ENCODE measurements at places on chromosomes 2 and 18. TPM values are rescaled to one million over a fixed set of nuclear protein-coding genes. Genes with fewer than 3 reads are reported as not detected.
A peak's percentile ranks its signal among the peaks of the same experiment; 100 is the strongest.

- H3K27me3 ChIP-seq = no peaks in the 10 kb centered on the region
- no peaks in the 10 kb centered on the region for H3K36me3 ChIP-seq
- no peak overlapping the region for H3K4me3 ChIP-seq
- no peak for DNase-seq
- no peak overlapping the region for H3K27ac ChIP-seq
Measured at GRCh38 chr2:130369965-130370341, 14.1 kb downstream of the PTPN18 start.

Gene KCNE4
- total RNA-seq = 54.6 TPM

GRCh38 chr2:146847846-146848245 is 997.0 kb upstream of the ACVR2A start:
- H3K4me1 ChIP-seq = no peaks in the 10 kb centered on the region
- no peak overlapping the region for H3K4me3 ChIP-seq
- no peak for DNase-seq
- H3K36me3 ChIP-seq = no peaks in the 10 kb centered on the region

GRCh38 chr2:152602750-152603149 is 114.5 kb downstream of the PRPF40A start:
- H3K27ac ChIP-seq = no peak overlapping the region
- no peak for DNase-seq
- H3K27me3 ChIP-seq = no peaks in the 10 kb centered on the region
- H3K4me1 ChIP-seq = no peaks in the 10 kb centered on the region
- no peaks in the 10 kb centered on the region for H3K36me3 ChIP-seq

Gene MREG
- 10.1 TPM for total RNA-seq

DNA sequence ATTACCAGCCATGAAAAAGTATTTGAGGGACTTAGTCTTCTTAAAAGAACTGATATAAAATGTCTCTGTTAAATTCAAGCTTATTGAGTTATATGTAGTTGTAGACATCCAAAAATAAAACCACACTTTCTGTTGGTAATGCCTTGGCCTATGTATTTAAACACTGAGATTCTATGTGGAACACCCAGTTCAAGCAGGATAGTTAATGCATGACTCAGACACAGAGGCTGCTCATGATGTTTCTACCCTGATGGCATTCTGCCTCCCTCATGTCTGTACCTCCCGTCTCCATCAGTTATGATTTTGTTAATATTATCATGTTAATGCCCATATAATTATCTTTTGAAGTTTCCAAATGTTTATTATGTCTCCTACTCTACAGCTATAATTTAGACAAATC is 164.5 kb downstream of the XIRP2 start:
- no peaks in the 10 kb centered on the region for H3K36me3 ChIP-seq
- no peak overlapping the region for H3K27ac ChIP-seq
- no peaks in the 10 kb centered on the region for H3K4me1 ChIP-seq
- no peak overlapping the region for H3K4me3 ChIP-seq
- peak; percentile 20 for DNase-seq

Gene LRATD1
- 35.1 TPM for total RNA-seq

- no peaks in the 10 kb centered on the region for H3K36me3 ChIP-seq
- no peak overlapping the region for H3K4me3 ChIP-seq
- H3K4me1 ChIP-seq = peaks cover 24% of the 10 kb centered on the region
- H3K27ac ChIP-seq = peak overlapping the region; percentile 32
Measured at GRCh38 chr18:47911877-47912276, 18.6 kb downstream of the SMAD2 start.

DNA sequence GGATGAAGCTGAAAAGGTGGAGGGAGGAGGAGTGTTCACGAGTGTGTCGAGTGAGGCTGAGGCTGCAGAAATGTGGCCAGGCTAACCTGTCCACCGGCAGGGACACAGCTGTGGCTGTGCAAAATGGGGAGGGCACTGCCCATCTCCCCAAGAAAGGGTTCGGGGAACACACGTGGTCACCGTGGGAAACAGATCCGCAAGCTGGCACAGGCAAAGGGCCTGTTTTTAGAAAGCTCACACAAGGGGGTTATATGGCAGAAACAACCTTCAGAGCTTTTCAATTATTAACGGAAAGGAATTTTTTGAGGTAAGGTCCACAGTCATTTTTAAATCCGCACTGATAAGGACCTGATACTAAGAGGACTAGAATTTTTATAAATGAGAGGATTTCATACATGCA is 35.7 kb downstream of the SH3YL1 start:
- H3K27ac ChIP-seq = no peak overlapping the region
- H3K4me1 ChIP-seq = no peaks in the 10 kb centered on the region
- no peaks in the 10 kb centered on the region for H3K27me3 ChIP-seq
- no peak overlapping the region for H3K4me3 ChIP-seq

Gene PTH2R
- not detected for total RNA-seq

DNA sequence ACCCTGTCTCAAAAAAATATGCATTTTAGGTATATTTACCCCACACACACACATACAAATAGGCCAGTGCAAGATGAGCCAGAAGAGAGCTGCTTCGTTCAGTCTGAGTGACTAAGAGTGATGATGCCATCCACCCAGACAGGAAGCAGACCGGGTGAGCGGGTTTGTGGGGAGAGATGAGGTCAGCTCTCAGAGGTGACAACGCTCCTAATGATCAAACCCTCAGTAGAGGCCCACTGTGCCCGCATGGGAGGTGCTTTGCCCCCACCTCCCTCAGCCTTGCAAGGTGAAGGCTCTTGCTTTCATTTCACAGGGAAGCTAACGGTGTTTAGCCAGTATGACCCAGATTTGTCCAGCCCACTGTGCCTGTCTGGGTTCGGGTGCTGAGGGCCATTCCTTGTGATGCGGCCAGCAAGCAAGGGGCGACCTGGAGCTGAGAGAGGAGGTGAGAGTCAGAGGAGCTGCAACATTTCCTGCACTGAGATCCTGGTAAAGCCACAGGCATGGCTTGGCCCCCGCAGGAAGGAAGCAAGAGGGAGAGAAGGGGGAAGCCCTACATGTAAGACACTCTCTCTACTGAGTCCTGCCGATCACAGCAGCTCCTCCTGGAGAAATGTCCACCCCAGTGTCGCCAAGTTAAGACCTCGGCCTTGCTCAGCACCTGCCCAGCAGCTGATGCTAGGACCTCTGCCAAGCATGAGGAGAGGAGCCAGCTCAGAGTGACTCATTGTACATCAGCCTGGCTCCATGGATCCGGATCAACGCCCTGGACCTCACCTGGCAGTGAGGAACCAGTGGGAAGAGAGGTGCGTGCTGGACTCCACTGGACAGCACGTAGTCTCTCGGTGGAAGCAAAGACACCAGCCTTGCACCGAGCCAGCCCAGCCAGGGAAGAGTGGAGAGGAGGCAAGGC is 37.0 kb downstream of the NIFK start:
- H3K27ac ChIP-seq = no peak overlapping the region
- H3K4me1 ChIP-seq = no peaks in the 10 kb centered on the region
- peak; percentile 47 for DNase-seq
- no peak overlapping the region for H3K4me3 ChIP-seq
- no peaks in the 10 kb centered on the region for H3K27me3 ChIP-seq

DNA sequence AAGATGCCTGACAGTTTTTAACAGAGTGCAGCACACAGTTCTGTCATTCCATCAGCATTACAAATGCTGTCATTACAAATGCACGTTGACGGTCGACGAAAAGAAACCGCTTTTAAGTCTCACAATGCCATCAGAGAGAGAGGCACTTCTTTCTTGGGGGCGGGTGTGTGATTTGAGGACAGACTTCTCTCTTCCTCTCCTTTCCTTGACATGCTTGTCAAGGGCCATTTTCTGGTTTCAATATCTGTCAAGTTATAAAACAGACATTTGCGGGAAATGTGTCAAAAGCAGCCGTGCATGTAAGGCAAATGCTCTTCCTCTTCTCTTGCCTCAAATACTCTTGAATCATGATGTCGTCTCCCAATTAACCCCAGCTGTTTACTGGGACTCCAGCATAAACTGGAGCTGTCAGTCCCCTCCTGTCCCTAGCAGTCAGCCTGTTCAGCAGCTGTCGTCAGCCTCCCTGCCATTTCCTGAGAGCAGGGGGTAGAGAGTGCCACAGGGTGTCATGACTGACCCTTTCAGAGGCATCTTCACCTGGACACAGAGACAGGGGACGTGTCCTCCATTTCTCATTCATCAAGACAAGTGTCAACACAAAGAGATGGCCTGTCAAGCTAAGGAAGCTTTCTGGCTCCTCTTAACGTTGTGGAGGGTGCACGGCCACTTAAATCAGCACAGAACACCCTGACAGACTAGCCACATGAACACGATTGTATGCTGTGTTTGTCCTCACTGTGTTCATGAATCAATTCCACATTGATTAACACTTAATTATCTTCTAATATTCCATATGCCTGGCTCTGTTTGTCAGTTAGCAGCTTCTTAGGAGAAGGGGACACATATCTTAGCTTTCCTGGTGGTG is 305.4 kb upstream of the RAB6C start:
- no peak overlapping the region for H3K4me3 ChIP-seq
- no peak for DNase-seq
- no peaks in the 10 kb centered on the region for H3K36me3 ChIP-seq
- H3K27me3 ChIP-seq = no peaks in the 10 kb centered on the region
- no peaks in the 10 kb centered on the region for H3K4me1 ChIP-seq
- H3K27ac ChIP-seq = no peak overlapping the region

Gene SNED1
- total RNA-seq = 3.5 TPM

Gene LRRTM4
- total RNA-seq = 3.5 TPM
